Activated T-cell treated with anti-CD3 and anti-CD28 coated beads for 24 hours (primary cell): ENCODE measurements at places on chromosomes 2 and 18.

- DNase-seq = no peak
These were observed 724 bp downstream of the NMS start for GRCh38 chr2:100470898-100471514.

GRCh38 chr2:152421521-152422370 lies 86.8 kb downstream of the FMNL2 start:
- no peak for DNase-seq

GRCh38 chr18:75114231-75114764 lies 94.6 kb downstream of the PTGR3 start:
- DNase-seq = no peak

- DNase-seq = no peak
These were observed 593.2 kb upstream of the ZNF804A start for GRCh38 chr2:184004948-184005672.

DNA sequence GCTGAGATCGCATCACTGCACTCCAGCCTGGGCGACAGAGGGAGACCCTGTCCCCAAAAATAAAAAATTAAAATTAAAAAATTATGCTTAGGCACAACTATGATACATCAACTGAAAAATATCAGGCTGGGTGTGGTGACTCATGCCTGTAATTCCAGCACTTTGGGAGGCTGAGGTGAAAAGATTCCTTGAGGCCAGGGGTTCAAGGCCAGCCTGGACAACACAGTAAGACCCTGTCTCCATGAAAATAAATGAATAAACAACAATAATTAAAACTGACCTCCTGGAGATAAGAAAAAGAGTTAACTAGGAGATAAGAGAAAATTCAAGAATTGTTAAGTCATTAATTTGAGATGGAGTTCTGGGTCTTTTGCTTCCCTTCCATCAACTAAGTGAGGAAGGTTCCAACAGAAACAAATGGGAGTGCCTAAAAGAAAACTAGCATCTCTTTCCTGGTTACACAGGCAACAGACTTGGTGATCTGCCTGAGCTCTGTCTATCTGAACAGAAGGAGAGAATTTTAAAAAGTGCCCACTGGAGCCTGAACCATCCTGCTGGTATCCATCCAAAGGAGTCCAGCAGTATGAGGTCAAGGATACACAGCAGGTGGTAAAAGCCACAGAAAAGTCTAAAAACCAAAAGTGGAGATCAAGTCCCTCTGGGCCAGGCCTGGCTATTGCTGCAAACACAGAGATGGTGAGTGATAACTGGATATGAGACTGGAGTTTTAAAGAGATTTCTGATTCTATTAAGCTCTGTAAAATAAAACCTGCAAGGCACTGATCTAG lies 8.8 kb downstream of the PPM1G start:
- DNase-seq = no peak

- peak; percentile 16 for DNase-seq
These were observed 34.4 kb upstream of the TRAPPC8 start for GRCh38 chr18:31977270-31977872.

GRCh38 chr18:10121786-10122515 lies 208.1 kb downstream of the VAPA start:
- DNase-seq = no peak

GRCh38 chr2:85435220-85435958 lies 16.9 kb downstream of the SH2D6 start:
- DNase-seq = no peak

GRCh38 chr2:219886615-219887014 lies 259.2 kb downstream of the SLC4A3 start:
- no peak for DNase-seq

- no peak for DNase-seq
These were observed 219.0 kb downstream of the ZNF521 start for GRCh38 chr18:25132786-25133496.

DNA sequence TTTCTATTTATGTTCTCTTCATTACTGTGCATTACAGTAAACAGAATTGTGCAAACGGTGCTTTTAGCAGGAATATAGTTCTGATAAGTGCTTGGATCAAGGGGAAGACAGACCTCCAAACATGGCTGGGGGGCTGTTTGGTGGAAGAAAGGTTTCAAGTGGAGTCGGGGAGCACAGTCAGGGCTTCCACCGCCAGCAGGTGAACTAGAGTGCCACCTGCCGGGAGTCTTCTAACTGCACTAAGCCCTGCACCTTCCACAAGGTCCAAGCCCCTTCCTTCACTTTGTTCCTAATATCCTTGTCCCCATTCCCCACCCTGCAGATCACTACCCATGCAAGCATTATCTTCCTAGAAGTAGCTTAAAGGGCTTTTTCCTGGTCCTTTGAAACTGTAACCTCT lies 11.1 kb downstream of the ONECUT2 start:
- no peak for DNase-seq

- DNase-seq = no peak
These were observed 47.0 kb downstream of the KIF5C start for GRCh38 chr2:148922062-148922461.

GRCh38 chr2:222984908-222985307 lies 67.1 kb upstream of the KCNE4 start:
- no peak for DNase-seq

- DNase-seq = no peak
These were observed 329.4 kb downstream of the CNTNAP5 start for GRCh38 chr2:124354466-124354865.

DNA sequence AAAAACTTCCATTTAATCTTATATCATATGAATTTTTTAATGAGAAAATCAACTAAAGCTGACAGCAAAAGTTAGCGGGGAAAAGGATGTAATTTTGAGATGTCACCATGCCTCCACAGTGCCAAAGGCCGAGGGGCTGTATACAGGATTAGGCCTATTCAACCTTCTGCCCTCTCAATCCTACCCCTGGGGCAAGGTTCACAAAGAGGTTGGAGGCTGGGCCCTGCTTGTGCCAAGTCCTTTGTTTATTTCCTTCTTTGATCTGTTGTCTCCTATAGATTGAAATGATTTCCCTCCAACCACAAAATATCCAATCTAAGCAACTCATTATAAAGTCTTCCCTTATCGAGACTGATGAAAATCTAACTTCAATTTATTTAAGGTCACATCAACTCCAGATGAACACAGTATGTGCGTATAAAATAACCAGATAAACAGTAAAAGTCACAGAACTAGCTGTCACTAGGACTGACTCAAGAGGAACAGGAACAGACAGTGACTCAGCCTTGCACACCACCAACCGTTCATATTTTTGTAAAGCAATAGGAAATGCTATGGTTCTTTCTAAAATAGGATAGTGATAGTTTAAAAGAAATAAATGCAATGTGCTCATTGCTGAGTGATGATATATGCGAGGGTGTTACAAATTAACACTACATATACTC lies 95.8 kb downstream of the SLC25A12 start:
- no peak for DNase-seq

- DNase-seq = no peak
These were observed 25.5 kb downstream of the DPYSL5 start for GRCh38 chr2:26873286-26873983.

DNA sequence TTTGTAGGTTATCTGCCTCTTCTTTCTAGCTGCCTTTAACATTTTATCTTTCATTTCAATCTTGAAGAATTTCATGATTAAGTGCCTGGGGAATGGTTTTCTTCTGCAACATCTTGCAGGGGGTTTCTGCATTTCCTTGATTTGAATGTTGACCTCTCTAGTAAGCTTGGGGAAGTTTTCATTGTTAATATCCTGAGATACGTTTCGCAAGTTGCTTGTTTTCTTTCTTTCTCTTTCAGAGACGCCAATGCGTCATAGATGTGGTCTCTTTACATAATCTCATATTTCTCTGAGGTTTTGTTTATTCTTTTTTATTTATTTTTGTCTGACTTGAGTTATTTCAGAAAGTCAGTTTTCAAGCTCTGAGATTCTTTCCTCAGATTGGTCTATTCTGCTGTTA lies 225.7 kb downstream of the XIRP2 start:
- no peak for DNase-seq

DNA sequence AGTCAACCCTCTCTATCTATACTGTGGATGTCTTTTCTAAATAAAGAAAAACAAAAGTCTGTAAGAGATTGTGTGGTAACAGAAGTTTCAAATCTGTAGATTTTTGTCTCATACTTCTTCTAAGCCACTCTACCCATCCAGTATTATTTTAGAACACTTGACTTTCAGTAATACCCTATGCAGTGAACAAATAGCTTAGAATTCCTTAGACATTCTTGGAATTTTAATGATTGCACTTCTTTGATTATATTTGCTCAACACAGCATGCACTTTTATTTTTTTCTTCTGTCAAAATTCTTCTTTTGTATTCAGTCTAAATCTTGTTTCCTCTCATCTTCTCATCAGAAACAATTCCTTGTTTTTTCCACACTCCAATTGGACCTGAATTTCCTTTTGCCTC lies 1080.2 kb downstream of the SUCLG1 start:
- no peak for DNase-seq

GRCh38 chr18:57621246-57621604 lies 411 bp downstream of the NARS1 start:
- no peak for DNase-seq

DNA sequence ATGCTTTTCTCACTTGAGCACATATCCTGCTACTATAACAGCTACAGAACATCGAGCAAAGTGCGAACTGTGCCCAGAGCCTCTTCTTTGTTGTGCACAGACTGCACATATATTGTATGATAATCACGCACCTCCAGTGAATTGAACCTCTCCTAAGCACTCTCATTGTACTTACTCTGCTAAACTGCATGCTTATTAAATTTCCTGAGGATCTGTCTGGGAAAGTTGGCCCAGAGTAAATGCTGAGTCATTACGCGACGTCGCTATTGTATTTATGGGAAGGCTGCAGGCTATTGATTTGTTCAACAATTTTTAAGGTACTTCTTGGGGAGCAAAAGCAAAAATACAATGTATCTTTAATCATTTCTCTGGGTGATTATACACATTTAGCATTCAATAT lies 399.6 kb upstream of the DSEL start:
- DNase-seq = no peak

DNA sequence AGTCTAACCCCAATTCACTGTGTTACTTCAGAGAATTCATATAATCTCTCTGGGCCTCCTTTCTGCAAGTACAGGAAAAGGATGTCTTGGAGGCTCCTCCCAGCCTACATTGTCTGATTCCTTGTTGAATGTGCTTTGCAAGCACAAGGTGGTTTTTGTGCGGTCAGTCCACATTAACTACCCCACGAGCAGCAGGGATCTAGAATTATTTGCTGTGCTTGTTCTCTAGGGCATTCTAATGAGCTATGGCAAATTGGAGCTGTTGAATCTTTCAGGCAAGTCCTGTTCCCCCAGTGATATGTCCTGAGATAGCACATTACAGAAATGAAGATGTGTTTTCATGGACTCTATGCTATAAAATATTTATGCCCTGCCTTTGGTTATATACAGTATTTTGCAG lies 349.4 kb downstream of the SLC4A3 start:
- no peak for DNase-seq

GRCh38 chr2:12343141-12343540 lies 373.6 kb upstream of the TRIB2 start:
- DNase-seq = no peak

GRCh38 chr18:69035756-69036155 lies 237.9 kb downstream of the CCDC102B start:
- DNase-seq = no peak
